Activated naive CD4-positive, alpha-beta T cell treated with Interleukin-2 at 50 U/mL for 16 hours (primary cell): ENCODE measurements at places on chromosomes 16 and 17.
A peak's percentile ranks its signal among the peaks of the same experiment; 100 is the strongest.

DNA sequence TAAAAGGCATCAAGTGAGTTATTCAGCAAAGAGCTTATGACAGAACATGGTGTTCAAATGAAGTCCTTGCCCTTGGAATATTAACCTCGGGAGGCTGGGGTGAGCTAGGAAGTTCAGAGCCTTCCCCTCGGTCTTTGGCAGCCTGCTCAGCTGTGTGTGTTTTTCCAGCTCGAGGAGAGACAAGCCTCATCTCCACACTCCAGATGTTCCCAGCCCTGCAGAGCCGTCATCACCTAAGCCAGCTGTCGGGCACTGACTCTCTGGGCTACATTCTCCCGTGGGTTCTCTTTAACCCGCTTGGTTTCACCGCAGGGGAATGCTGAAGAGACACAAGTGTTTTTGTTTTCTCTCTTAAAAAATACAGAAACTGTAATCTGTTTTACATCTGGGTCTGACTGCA lies 47.1 kb downstream of the IRX3 start:
- DNase-seq, result no peak

DNA sequence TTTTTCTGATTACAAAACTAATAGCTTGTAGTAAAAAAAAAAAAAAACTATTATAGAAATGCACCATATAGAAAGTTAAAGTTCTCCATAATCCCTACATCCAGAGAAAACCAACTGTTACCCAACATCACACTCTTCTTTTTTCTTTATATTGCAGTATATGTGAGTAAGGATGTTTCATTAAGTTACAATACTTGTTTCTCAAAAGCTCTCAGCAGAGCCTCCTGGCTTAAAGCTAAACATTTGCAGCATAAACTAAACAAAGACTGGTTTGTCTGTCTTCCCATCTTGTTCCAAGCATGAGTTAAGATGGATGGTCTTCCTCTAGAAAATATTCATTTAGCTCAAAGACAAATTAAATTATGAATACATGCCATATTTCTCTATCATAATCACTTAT lies 25.2 kb downstream of the GRB2 start:
- no peak for DNase-seq

DNA sequence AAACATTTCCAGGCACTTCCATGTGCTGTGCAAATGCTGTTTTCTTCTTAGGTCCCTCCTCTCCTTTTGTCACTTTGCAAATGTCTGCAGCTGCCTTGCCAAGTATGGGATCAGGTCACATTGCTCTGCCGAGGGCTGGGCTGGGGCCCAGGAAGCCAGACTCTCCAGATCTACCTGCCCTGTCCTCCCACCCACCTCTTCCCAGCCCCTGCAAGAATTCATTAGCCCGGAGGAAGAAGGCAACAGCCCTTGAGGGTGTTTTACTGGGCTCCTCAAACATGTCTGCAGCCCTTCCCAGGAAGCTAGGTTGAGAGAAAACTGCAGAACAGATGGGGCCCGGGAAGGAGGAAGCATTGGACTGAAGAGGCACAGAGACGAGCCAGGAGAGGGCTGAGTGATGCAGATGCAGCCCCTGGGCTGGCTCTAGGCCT lies 47.1 kb downstream of the WSB1 start:
- no peak for DNase-seq

DNA sequence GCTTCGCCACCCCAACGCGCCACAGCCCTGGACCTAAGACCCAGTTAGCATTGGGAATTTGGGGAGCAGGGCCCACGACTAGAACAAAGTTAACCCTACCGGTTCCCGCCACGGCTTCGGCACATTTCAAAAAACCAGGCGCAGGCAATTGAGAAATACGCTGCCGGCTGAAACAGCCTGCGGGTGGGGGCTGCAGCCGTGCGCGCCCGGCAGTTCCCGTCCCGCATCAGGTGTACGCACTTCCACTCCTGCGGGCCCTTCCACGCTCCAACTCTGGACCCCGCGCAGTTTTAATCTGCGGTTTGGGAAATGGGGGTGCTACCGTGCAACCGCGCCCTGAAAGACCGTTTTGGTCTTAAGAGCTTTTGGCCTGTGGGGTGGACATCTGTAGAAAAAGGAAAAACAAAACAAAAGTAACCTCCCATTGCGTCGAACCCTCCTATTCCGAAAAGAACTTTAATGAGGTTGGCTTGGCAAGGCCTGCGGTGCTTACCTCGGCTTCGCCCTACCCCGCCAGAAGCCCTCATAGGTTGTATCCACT lies 7.1 kb downstream of the IRX5 start:
- no peak for DNase-seq

- peak; percentile 36 for DNase-seq
Measured at GRCh38 chr16:87416826-87417527, 24.8 kb downstream of the MAP1LC3B start.
